ENCODE measurements at places on chromosomes 1 and 21. TPM values are rescaled to one million over a fixed set of nuclear protein-coding genes. Genes with fewer than 3 reads are reported as not detected.

The GJC2 gene
- total RNA-seq = 0.32 TPM

The PYHIN1 gene
- not detected for total RNA-seq

The SDHB gene
- 103 TPM for total RNA-seq

The MYCL gene
- total RNA-seq = 1.4 TPM

The SLAMF9 gene
- total RNA-seq = 0.25 TPM

The CDK11B gene
- total RNA-seq = 23.7 TPM

The B3GALT2 gene
- total RNA-seq = not detected

The CELA2A gene
- total RNA-seq = not detected

The FAM43B gene
- 4.4 TPM for total RNA-seq

The CCDC24 gene
- total RNA-seq = 7.0 TPM

The OLFML2B gene
- total RNA-seq = 0.32 TPM

The RCOR3 gene
- 22.3 TPM for total RNA-seq

The KPRP gene
- not detected for total RNA-seq

The TMEM269 gene
- 0.08 TPM for total RNA-seq

The DYRK3 gene
- 9.6 TPM for total RNA-seq

The LIPI gene
- not detected for total RNA-seq

The RGS1 gene
- not detected for total RNA-seq

The CRP gene
- not detected for total RNA-seq

The PTGS2 gene
- total RNA-seq = 7.3 TPM

The CYP2J2 gene
- not detected for total RNA-seq

The CNTN2 gene
- not detected for total RNA-seq

The KIAA0040 gene
- total RNA-seq = 0.75 TPM

The CFAP141 gene
- total RNA-seq = not detected

The LAMTOR2 gene
- 162 TPM for total RNA-seq

The PRKAA2 gene
- 1.9 TPM for total RNA-seq

The CFHR1 gene
- not detected for total RNA-seq

The TSPEAR gene
- total RNA-seq = not detected

The TTC13 gene
- total RNA-seq = 10.6 TPM

The IGSF21 gene
- total RNA-seq = not detected

The CLCA2 gene
- not detected for total RNA-seq

The CDC7 gene
- 6.3 TPM for total RNA-seq

The S100A9 gene
- total RNA-seq = 1.3 TPM

The ANGPTL3 gene
- not detected for total RNA-seq

The CAMSAP2 gene
- total RNA-seq = 20.5 TPM

The TEX38 gene
- total RNA-seq = not detected

The PLA2G2F gene
- total RNA-seq = not detected

The ENO1 gene
- 2,894 TPM for total RNA-seq

The TARBP1 gene
- total RNA-seq = 11.1 TPM

Data from A549 treated with GW870086 at 1 μM for 4 hours (cell line).